NCI-H187 (cell line): ENCODE measurements at places on chromosomes 7 and 10.

GRCh38 chr10:103507235-103508191 lies 14.0 kb downstream of the NEURL1 start:
- DNase-seq, result peak; percentile 76

DNA sequence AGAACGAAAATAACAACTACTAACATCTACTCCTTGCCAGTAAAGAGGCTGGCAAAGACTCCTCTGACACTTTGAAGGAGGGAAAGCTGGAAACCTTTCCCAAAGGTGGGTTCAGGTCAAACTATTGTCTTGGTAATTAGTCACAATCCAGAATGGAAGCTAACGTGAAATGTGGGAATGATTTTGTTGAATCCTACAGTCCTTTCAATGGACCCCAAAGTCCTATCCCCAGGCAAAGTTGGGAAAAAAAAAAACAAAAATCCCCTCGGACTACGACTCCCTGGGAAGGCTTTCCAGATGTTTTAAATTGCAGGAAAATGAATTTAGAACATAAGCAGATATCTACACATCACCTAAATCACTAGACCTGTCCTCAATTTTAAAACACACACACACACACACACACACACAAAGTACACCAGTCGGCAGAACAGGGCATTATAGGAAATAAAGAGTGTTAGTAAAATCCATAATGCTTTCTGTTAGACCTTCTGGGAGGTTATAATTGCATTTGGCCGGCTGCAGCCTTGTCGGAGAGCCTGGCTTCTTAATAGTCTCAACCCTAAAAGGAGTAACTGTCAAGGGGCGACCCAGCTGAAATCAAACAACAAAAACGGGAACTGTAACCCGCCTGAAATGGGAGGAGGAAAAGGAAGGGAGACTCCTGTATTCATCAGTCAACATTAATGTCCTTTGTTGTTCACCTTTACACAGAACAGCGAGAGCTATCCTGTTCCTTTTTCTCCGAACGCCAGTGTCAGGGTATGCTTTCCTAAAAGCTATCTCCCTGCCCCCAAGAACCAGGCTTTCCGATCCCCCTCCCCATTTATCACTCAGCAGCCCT lies 1.5 kb downstream of the DOCK4 start:
- DNase-seq, result no peak

GRCh38 chr10:42963312-42963711 lies 113.6 kb upstream of the RET start:
- no peak for DNase-seq

DNA sequence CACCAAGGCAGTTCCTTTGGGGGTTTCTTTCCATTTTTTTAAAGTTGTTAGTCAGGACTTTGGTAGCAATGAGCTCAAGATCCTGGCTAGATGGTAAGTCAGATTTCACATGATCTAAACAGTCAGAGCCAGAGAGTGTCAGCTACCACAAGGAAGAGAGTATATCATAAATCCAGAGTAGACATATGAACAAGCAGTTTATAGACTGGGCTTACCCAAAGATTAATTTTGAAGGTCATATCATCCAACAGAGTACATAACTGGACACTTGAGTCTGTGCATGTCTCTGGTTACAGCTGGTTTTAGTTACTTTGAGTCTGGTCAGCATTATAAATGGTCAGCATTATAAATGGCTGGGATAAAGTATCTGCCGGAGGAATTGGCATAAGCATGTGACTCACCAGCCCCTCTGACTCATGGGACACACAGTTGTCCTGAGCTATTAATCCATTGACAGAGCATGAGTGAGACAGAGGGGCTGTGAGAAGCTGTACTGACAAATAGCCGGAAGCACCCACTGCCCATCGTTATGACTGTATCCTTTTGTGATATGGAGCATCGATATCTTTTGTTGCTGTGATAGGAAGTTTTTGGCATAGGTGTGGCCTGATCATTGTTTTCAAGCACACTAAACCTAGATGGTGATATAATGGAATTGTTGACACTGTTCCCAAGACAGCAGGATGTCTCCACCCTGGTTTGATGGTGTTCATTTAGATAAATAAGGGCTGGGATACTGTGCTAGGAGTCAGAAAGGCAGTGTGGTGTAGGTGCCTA lies 19.3 kb downstream of the PPP1R3C start:
- no peak for DNase-seq

- DNase-seq, result peak; percentile 12
These were observed 41.3 kb upstream of the SRPK2 start for GRCh38 chr7:105429746-105430612.

- no peak for DNase-seq
These were observed 3.1 kb upstream of the KNDC1 start for GRCh38 chr10:133156674-133157579.

GRCh38 chr10:124224331-124225028 lies 131.1 kb upstream of the CHST15 start:
- no peak for DNase-seq

- no peak for DNase-seq
These were observed 55.5 kb downstream of the TACR2 start for GRCh38 chr10:69361303-69361614.

- no peak for DNase-seq
These were observed 6.2 kb upstream of the MACC1 start for GRCh38 chr7:20223356-20223755.

GRCh38 chr10:113410618-113411017 lies 142.2 kb upstream of the HABP2 start:
- DNase-seq, result no peak

DNA sequence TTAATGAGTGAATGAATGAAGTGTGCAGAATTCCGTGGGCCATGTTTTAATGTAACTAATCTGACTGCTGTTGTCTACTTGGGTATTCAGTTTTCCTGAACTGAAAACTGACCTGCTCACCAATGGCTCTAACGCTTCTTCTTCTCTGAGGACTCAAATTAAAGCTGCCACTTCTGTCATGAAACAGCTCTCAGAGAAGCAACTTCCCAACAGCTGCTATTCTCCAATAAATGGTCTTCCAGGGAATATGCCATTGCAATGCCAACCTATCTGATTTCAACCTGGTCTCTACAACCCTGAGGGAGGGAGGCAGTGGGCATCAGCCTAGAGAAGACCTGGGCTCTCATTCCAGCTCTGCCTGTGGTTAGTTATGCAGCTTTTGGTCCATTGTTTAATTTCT lies 69.4 kb downstream of the FRMD4A start:
- DNase-seq, result no peak

DNA sequence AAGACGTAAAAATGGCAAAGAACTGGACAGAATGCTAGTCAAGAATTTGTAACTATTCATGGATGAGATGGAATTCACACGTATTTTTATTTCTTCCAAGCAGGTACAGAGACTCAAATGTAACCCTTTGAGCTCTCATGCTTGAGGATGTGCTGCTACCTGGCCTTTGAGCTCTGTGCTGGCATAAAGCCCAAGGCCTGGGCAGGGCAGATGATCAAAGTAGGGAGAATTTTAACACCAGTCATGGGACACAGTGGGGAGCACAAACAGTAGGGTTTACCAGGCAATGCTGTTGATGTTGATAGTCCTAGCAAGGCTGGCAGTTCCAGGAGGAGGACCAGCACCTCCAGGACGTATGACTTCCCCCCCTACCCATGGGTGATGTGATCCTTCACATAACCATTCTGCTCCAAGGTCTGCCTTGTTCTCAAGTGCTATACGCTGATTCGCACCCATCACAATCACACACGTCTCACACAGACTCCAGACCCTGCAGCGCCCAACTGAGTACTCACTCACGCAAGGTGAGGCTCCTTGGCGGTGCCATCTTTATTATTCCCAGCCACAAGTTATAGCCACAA lies 48.6 kb upstream of the DLG5 start:
- DNase-seq, result no peak

DNA sequence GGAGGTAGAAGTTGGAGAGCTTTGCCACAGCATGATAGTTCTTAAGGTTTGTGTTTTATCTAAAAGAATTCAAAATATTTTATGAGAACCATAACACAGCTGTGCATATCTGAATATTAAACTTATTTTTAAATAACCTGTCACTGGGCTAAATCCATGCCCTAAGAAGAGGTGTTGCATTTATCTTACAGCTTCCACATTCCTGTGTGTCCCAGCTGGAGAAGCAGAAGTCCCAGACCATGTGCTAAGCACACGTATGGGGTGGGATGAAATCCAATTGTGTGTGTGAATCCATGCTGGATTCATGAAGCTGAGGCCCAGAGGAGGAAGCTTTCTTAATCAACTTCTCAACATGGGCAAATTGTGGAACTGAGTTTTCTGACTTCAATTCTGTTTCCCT lies 121.5 kb downstream of the PKD1L1 start:
- no peak for DNase-seq

DNA sequence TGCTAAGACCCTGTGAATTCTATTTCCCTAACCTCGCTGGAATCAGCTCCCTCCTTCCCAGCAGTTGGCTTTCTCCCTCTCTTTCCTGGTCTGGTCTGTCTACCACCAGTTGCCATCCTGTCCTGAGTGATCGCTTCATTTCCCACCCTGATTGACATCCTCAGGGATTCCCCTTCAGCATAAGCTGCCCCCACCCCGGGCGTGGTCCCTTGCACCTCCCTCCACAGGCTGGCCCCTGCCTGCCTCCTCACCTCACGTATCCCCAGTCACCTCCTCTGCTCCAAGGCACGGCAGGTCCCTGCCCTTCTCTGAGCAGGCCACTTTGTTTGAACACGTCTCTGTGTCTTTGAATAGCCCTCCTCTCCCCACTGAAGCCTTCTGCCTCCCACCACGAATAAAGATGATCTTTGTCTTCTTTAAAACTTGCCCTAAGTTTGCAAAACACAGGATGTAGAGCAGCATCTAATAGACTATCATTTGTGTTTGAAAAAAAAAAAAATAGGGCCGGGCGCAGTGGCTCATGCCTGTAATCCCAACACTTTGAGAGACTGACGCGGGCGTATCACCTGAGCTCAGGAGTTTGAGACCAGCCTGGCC lies 233.5 kb downstream of the CUX1 start:
- no peak for DNase-seq

- no peak for DNase-seq
These were observed 135.3 kb upstream of the MEOX2 start for GRCh38 chr7:15821484-15822427.

- DNase-seq, result no peak
These were observed 8.5 kb upstream of the CDH23 start for GRCh38 chr10:71388171-71388570.

DNA sequence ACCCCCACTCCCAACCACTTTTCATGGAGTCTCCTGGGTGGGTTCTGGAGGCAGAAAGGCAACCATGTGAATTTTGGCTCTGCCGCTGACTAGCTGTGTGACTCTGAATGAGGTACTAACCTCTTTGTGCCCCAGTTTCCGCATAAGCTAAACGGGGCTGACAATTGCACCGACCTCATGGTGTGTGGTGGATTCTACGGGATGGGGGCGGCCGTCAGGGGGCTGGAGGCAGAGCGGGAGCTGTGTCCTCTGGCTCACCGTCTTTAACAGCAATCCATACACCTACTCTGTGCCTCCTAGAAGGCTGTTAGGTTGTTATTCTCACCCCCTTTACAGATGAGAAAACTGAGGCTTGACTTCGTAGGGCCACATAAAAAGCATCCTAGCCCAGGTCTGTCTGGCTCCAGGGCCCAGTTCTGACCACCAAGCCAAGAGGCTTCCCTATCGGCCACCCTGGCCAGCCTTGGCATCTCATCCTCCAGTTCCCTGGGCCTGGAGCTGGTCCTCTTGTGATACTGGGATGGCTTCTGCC lies 4.3 kb upstream of the SLC29A3 start:
- no peak for DNase-seq

DNA sequence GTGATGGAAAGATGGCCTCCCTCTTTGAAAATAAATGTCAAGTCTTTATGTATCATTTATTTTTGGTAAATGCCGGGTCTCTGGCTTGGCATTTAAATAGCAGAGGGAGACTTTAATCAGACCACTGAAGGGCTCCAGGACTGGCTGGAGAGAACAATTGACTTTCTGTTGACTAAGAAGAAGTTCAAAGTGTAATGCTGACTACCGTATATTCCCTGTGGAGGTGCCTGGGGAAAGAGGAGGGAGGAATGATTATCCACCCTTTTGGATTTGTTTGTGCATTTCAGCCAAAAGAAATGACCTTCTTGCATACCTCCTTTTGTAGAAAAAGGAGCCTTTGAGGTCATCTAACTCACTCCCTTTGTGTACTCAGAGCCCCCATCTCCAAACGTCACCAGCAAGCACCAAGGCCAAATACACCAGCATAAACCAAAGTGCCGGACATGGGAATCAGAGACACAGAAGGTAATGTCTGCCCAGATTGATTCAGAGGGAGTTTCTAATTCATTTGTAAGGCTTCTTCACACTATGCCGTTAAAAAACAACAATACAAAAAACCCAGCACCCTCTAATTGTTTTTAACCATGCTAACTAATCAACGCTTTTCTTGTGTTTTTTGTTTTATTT lies 75.2 kb downstream of the PRLHR start:
- DNase-seq, result no peak

DNA sequence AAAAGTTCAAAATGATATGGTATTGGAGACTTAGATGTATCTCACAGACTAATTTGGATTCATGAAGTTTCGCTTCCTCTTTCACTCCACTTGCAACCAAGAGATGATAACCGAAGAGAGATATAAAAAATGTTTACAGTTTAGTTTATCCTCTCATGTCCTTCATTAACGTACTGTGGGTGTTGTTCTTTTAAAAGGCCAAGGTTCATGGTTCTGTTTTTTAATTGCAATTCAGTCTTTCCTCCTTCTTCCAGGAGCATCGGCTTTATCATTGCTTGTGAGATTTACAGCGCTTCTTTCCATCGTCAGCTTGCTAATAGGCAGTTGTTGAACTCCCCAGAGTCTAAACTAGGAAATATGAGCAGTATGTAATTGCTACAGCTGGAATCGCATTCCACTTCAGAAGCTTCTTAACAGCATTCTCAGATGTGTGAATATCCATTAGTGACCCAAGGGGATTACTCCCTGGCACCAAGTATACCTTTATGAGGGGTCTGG lies 75.9 kb upstream of the HGF start:
- peak; percentile 78 for DNase-seq

- DNase-seq, result no peak
These were observed 61.6 kb downstream of the GRK5 start for GRCh38 chr10:119268871-119269506.

GRCh38 chr7:1134951-1135350 lies 25.0 kb downstream of the ZFAND2A start:
- no peak for DNase-seq

- DNase-seq, result no peak
These were observed 517 bp downstream of the ITGB1 start for GRCh38 chr10:32957341-32958084.

DNA sequence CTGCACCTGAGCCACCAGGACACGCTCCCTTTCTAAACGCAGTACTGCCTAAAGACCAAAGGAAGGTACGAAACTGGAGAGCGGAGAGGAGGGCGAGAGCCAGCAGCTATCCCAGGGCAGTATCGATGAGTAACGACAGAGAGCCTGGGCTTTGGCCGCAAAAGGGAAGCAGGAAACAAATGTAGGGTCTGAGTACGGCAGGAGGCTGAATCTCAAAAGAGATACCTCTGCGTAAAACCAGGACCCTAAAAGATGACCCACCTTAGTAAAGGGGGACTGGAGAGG lies 20.4 kb downstream of the PARP12 start:
- no peak for DNase-seq

GRCh38 chr7:33516568-33516967 lies 387.2 kb downstream of the BBS9 start:
- no peak for DNase-seq

- DNase-seq, result no peak
These were observed 227.7 kb downstream of the MGMT start for GRCh38 chr10:129694691-129695243.
